Esophagus squamous epithelium (tissue), 5 donors: ENCODE measurements at places on chromosomes 1 and 21.

GRCh38 chr1:169499807-169500206, 14.1 kb upstream of the SLC19A2 start:
- no peak for DNase-seq

GRCh38 chr21:38804030-38804788, 1.5 kb upstream of the ETS2 start:
- DNase-seq: no peak

DNA sequence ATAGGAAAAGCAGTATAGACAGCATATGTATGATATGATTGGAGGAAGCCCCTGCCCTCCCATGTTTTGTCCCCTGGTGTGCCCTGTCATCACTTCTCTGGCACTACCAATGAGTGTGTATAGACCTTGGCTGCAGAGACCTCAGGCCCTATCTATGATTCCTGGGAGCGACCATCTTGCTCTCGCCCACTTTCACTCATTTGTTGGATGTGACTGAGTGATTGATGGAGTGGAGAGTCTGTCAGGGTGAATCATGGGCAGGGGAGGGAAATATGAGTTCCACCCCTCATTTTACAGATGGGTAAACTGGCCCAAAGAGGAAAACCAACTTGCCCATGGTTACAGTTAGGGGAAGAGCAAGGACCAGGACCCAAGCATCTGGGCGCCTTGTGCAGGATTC, 14.9 kb downstream of the SLC30A1 start:
- no peak for DNase-seq

DNA sequence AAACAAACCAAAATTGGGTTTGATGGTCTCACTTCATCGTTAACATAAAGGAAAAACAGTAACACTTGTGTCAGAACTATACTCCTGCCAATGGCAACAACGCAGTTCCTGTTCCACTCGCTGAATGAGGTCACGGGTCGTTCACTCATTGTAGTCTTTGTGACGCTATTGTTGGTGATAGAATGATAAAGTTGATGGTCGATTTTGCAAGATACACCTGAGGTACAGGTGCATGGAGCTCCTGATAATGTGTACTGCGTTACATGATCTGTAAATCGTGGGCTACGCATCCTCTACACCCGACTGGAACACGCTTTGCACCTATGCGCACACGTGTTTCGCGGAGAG, 391 bp upstream of the CENPS start:
- no peak for DNase-seq

DNA sequence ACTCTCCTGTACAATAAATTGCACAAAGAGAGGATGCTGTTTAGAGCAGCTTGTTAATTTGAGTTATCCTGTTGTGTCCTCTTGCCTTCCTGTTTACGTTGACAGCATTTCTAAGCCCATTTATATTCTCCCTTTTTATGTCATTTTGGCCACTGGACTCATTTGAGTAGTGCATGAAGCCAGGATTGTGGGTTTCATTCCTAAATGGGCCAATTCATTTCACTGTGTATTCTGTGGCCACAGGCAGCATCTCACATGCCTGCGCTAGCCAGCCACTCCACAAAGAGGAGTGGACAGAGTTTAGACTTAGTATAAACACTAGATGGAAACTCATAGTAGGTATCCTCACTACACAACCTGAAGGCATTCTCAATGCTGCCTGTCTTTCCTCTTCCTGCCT, 73.4 kb downstream of the DTL start:
- no peak for DNase-seq

DNA sequence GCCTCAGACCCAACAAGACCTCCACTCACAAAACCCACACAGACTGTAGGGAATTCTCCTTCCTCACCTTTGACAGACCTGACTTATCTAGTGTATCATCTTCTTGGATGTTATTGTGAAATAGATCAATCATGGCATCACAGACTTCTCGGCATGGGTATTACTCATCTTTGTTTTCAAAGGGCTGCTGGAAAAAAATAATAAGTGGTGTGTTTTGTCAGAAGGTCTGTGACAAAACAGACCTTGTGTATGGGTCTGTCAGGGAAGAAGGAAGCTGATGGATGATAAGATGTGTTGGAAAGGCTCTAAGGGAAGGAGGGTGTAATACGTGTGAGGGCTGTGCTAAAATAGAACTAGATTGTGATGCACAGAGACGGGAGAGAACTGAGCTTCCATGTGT, 13.9 kb upstream of the S100A7 start:
- DNase-seq: no peak

- DNase-seq: peak; percentile 11
These were observed 4.2 kb upstream of the DYRK3 start for GRCh38 chr1:206631085-206631509.

DNA sequence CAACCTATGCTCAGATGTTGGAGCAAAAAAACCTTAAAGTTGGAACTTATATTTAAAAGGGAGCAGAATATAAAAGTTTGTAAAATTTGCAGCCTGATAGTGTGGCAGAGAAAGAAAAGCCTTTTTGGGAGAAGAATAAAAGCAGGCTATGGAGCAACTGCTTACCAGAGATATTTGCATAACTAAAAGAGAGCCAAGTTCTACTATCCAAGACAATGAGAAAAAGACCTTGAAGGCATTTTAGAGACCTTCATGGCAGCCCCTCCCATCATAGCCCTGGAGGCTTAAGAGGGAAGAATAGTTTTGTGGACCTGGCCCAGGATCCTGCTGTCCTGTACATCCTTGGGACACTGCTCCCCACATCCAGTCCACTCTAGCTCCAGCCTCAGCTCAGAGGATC, 312.5 kb upstream of the ZRANB2 start:
- DNase-seq: no peak

GRCh38 chr1:233993651-233994050, 89.2 kb downstream of the SLC35F3 start:
- DNase-seq: no peak

- DNase-seq: no peak
These were observed 228.6 kb downstream of the DSCAM start for GRCh38 chr21:40618191-40618973.

- no peak for DNase-seq
These were observed 31.1 kb downstream of the AKT3 start for GRCh38 chr1:243818978-243819377.

DNA sequence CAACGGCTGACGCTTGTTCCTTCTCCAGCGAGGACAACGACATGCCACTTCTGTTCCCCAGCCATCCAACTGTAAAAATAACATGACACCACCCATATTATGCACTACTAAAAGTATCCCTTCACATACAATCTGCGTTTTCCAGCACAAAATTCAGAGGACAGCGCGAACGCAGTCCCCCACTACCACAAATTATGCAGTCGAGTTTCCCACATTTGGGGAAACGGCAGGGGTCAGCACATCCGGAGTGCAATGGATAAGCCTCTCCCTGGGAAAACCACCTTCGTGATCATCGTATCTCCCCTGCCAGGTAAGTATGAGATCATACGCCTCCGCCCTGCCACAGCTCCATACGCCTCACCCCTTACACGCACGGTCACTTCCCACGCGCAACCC, 120.9 kb downstream of the PPIAL4G start:
- DNase-seq: no peak

- DNase-seq: no peak
These were observed at the start of gene WNT9A for GRCh38 chr1:227947676-227948492. TSS of gene WNT9A (minus strand) at chr1:227947932. CDS start at chr1:227947887, 45 bp downstream.

DNA sequence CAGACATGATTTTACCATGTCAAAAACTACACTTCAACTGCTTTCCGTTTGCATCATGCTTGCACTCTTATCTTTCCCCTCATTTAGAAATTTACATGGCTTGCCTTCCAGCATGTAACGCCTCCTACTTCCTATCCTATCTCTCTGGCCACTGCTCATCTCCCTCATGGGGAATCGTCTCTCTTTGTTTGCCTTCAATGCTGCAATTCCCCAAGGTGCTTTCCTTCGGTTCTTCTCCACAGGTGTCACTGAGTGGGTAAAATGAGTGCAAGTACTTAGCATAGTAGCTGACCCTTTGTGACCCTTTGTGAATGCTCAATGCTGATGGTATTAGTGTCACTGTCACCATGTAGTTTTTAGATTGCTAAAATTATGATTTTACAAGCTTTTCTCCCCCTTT, 63.1 kb downstream of the APP start:
- DNase-seq: no peak

DNA sequence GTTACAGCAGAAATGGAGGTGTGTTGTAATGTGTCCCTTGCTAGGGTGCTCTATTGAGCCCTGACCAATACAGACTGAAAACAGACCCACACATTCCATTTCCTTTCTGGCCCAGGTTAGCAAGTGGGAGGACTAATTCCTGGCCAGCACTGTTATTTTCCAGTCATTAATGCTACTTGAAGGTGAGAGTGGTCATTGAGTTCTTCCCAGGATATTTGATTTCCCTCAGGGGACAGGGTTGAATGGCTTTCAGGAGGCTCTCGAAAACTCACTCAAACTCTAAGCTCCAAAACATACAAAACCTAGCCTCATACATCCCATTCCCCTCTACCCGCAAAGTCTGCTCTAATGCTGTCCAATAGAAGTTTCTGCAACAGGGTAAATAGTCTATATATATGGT, 6.2 kb downstream of the LRRC52 start:
- no peak for DNase-seq

DNA sequence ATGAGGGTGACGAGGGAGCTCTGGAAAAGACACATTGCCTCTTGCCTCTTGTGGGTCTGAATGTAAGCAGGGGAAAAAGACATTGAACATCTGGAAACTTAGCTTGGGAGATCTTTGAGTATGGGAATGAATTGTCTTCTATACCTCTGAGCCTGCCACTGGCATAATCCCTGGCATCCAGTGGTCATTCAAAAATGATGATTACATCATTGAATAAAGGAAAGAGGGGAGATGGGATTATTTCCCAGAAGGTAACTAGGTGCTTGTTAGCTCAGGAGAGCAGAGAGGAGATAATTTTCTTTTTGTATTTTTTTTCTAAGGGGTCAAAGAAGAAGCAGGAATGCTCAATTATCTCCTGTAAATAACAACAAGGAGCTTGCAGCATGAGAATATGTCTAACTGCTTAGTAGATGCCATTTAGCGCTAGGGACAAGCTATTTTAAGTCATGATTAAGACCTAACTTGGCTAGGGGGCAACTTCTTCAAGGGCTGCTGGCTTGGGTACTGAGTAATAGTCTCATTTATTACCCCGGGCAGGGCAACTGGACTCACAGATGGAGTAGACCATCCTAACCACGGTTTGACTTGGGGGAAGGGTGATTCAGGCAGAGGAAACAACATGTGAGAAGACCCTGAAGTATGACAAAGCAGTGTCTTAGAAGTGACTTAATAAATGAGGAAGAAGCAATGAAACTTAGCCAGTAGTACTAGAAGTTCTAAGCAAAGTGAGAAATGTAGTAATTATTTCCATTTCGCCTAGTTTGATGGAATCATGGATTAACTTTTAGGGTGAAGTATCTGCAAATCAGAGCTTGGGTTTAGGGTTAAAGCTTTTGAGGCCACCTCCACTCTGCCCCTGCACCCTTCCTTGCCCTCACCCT, 11.0 kb upstream of the XCL2 start:
- DNase-seq: no peak
